NCI-H1436 (cell line): ENCODE measurements at places on chromosomes 16 and 17.
A peak's percentile ranks its signal among the peaks of the same experiment; 100 is the strongest.

- DNase-seq = peak; percentile 16
These were observed at the start of gene MT3 for GRCh38 chr16:56589141-56590039. Gene MT3, plus strand, starts transcription at chr16:56589528. Its CDS starts 63 bp downstream, at chr16:56589591.

- DNase-seq = no peak
These were observed 28.0 kb upstream of the SNN start for GRCh38 chr16:11639925-11640899.

DNA sequence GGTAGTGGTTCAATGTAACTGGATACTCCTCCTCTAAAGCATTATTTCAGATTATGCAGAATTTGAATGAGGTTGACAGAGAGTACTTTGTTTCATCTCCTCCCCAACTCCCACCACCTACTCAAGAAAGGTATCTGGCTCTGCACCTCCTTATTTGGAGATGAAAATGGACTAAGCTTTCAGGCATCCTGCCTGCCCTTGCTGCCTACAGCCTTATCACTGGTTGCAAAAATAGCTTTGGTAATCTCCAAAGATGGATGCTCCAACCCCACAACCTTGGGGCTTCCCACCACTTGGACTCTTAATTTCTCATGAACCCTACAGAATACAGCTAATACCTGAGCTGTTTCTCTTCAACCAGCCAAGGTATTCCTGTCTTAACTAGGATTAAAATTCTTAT, 45.3 kb upstream of the CORO6 start:
- no peak for DNase-seq

- DNase-seq = no peak
These were observed 3.6 kb downstream of the ZNF267 start for GRCh38 chr16:31876951-31877828.

- no peak for DNase-seq
These were observed 90.6 kb downstream of the DNAH3 start for GRCh38 chr16:21060027-21060510.

DNA sequence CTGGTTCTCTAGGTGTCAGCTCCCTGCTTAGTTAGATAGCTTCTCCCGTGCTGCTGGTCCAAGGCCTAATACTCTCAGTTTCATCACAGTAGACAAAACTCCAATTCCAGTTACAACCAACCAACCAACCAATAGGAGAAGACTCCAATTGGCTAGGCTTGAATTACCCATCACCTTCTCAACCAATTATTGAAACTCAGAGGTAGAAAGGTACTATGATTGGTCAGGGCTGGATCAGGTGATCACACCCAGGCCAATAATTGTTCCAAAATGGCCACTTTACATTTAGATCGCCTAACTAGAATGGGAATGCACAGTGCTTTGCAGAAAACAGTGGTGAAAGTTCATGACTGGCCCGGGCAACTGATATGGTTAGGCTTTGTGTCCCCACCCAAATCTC, 49.5 kb upstream of the CRHR1 start:
- no peak for DNase-seq

DNA sequence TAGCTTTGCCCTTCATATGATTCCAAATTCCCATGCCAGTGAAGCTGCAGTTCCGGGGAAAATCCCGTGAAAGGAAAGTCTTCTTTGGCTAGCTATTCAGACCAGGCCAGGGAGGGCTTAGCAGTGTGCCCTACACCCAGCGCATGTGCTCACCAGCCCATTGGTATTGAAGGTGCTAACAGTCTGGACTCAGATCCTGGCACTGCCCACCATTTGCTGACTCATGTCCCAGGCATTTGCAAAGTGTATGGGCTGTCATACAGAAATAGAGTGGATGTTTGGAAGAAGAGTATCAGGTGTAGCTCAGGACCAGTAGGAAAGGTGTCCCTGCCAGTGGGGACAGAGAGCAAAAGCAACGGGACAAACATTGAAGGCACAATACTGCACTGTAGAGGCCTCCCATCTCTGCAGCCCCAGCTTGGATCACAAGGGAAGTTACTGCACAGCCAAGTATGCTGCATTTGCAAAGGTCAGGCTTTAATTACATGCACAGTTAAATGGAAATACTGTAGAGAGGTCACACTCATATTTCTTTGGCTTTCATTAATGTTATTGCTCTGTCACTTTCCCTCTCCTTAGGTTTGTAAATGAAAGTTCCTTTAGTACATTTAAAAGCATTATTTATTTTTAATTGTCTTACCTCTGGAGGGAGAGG, 220.0 kb downstream of the IRX3 start:
- no peak for DNase-seq
